ENCODE measurements at places on chromosomes 12 and 14. TPM values are rescaled to one million over a fixed set of nuclear protein-coding genes. Genes with fewer than 3 reads are reported as not detected.

The TMTC2 gene
- 1.1 TPM for total RNA-seq

The ANO6 gene
- total RNA-seq, result 56.9 TPM

The KRT81 gene
- 3,731 TPM for total RNA-seq

The UBE3B gene
- total RNA-seq, result 12.2 TPM

The FOXN4 gene
- 0.12 TPM for total RNA-seq

The SSTR1 gene
- not detected for total RNA-seq

The PTPN6 gene
- total RNA-seq, result 10.3 TPM

All from A549 treated with CpdA at 1 μM for 4 hours (cell line).